Karpas-422 (cell line): ENCODE measurements at places on chromosomes 16 and 17.

GRCh38 chr17:41801374-41802271 is 10.1 kb downstream of the P3H4 start:
- DNase-seq, result peak; percentile 87

- no peak for DNase-seq
These were observed 16.6 kb upstream of the DBNDD1 start for GRCh38 chr16:90035902-90036301.

DNA sequence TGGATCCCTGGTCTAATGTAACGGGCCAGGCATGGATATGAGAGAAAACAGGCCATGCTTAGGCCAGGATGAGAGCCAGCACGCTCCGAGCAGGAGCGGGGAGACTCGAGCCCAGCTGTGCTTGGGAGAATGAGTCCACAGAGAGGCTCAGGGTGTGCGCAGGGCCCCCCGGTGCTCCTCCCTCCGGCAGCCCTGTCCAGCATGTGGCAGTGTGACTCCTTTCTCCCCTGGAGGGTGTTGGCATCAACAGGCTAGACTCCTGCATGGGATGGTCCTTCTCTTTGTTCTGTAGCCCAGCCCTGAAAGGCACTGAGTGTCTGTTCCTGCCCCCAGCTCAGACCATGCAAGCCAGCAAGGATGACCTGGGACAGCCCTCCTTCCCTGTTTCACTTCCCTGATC is 23.4 kb downstream of the PGS1 start:
- DNase-seq, result no peak

GRCh38 chr17:43216369-43216761 is 4.7 kb downstream of the TMEM106A start:
- DNase-seq, result peak; percentile 16

GRCh38 chr17:81394377-81394920 is 808 bp upstream of the BAHCC1 start:
- DNase-seq, result no peak

- DNase-seq, result no peak
These were observed 67.1 kb downstream of the RMI2 start for GRCh38 chr16:11412175-11412904.

DNA sequence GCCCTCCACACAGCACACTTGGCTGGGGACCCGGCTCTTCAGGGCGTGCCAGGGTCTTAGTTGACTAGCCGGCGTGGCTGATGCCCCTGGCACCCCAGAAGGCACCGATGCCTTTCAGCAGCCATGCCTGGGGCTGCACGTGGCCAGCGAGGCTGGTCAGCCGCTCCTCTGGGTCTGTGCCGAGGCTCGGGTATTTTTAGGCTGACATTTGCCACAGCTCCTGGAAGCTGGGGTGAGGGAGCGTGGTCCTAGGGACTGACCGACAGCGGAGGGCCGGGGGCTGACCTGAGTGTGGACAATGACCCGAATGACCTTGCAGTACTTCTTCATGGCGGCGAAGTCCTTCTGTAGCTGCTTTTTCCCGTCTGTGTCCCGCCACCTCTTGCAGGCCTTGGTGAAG is 3.9 kb downstream of the RPL3L start:
- DNase-seq, result no peak

- peak; percentile 95 for DNase-seq
These were observed 75.2 kb upstream of the KSR1 start for GRCh38 chr17:27381007-27381501.

- DNase-seq, result no peak
These were observed 103.4 kb downstream of the IRF8 start for GRCh38 chr16:86002178-86002900.

DNA sequence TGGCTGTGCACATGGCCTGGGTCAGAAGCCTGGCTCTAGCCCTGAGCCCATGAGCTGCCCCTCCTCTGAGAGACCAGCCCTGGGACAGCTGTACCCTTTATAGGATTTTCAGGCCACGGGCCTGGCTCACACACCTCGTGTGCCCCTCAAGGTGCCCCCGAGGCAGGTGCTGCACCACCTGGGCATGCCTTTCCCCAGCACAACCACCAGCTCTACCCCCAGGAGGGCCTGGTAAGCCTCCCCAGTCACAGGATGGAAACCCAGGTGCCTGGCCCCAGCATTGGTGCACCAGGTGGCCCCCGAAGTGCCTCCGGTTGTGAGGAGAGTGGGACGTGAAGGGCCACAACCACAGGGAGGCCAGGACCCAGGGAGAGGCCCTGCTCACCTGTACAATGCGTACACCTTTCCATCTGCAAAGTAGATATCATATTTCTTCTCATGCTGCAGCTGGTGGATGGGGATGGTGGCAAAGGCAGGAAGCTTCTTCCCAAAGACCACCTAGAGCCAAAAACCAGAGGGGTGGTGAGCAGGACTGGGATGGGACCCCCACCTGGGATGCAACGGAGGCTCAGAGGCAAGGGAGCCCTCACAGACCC is 6.3 kb downstream of the ZNF598 start:
- no peak for DNase-seq

DNA sequence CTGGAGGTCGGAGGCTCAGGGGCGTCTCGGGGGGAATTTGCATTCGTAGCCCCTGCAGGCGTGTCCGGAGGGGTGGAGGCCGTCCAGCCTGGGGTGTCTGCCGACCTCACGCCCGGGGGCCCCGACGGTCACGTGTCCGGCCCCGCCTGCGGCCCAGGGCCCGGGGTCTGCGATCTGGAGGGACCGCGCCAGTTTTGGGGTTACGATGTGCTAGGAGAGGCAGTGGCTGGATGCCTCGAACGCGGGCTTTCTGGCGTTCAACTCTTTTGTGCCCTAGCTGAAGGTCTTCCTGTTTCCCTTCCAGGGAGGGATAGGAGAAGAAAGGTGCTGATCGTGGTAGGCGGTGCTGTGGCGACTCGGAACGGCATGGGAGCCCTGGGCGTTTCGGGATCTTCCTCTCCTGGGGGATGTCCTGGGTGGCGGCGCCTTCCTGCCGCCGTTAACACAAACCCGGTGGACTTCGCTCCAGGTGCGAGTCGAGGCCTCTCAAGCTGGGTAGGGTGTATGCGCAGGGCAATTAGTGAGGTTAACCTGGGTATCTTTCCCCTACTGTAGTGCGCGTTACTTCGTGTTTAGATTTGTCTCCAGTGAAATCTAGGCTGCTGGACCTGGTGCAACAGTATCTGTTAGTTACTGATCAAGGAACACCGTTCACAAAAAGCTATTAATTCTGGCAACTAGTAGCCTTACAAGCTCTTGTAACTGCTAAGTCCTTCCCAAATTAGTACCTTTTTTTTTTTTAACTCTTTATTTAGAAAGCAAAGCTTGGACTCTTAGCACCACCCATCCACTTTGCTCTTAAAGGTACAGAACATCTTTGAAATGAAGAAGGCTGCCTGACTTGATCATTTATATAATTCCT is 1.3 kb downstream of the AKAP1 start:
- DNase-seq, result peak; percentile 60

GRCh38 chr16:66614161-66614802 is 9.8 kb downstream of the CMTM3 start:
- no peak for DNase-seq

DNA sequence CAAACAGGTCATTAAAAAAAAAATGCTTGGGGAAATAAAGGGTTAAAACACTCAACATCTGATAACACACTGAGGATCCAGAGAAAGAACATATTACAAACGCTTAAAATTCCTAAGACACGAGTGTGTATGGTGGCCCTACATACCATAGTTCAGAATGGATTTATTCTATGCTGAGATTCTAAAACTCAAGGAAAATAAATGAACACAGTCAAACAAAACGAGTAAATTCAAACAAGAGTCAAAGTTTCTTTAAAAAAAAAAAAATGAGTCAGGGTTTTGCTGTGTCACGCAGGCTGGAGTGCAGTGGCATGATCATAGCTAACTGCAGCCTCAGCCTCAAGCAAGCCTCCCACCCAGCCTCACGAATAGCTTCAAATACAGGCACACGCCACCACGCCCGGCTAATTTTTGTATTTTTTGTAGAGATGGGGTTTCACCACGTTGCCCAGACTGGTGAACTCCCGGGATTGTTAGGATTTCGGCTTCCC is 17.4 kb downstream of the CRK start:
- no peak for DNase-seq

- no peak for DNase-seq
These were observed 271.8 kb downstream of the CPPED1 start for GRCh38 chr16:12531937-12532336.

DNA sequence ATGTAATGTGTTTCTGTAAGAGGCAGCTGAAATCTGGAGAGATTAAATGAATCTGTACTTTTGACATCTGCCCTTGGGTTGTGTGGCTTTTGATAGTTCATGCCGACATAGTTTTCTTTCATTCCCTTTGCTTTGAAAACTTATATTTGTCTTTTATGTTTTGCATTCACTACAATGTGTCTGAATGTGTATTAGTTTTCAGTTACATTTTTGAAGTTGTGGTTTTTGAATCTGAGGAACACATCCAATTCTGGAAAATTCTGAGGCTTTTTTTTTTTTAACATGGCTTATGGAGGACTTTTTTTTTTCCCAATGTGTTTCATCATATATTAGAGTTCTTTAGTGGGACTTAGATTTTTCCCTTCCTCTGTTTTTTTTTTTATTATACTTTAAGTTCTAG is 683.7 kb upstream of the SOX9 start:
- DNase-seq, result no peak

DNA sequence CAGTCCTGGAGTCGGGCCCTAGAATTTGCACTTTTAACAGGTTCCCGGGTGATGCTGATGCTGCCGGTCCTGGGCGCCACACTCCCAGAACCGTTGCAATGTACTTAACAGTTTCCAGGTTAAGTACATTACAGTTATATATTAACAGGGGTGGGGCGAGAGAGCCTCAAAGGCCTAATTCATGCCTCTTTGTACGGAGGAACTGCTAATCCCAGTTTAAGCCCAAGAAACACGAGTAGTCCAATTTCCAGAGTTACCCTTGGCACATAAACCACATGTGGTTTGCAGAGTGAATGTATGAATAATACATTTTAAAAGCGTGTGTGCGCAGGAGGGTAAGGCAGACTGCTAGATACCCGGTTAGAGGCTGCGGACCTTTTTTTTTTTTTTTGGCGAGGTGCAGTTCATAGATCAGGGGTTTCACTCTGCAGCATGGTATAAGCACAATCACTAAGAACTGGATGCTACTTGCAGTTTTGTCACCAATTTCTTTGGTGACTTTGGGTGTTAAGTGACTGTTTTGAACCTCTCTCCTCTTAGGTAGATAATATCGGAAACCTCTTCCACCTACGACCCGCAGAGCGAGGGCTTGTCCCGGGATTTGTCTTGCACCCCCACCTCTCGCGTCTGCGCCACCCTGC is 713 bp downstream of the COX11 start:
- peak; percentile 73 for DNase-seq

GRCh38 chr16:27628241-27628942 is 78.4 kb downstream of the KATNIP start:
- DNase-seq, result no peak

DNA sequence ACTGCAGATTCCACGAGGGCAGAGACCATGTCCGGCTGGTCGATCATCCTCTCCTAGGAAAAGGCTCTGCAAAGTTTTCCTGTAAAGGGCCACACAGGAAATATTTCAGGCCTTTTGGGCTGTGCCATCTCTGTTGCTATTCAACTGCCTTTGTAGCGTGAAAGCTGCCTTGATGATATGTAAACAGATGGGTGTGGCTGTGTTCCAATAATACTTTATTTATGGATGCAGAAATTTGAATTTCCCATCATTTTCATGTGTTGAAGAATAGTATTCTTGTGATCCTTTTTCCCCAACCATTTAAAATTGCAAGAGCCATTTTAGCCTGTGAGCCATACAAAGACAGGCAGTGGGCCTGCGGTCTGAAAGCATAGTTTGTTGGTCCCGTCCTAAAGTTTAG is 950.7 kb upstream of the RBFOX1 start:
- no peak for DNase-seq

GRCh38 chr16:3952737-3953131 is 72.2 kb upstream of the CREBBP start:
- DNase-seq, result peak; percentile 71

DNA sequence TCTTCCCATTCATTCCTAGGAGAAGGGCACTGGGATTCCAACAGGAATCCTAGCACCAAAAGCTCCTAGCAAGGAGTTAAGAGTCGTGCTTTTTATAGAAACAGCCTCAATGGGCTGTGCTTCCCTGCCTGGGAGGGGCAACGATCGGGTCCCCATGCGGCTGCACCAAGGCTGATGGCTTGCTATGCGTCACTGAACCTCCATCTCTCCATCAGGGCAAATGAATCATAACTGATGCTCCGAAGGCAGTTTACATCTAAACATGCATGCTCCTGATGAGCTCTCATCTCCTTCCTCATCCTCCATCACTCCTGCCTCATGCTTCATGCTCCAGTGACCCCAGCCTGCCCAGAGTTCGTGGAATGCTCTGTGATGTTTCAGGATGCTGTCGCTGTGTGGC is 270.5 kb downstream of the FOXL1 start:
- no peak for DNase-seq

- no peak for DNase-seq
These were observed 4.2 kb downstream of the PLD6 start for GRCh38 chr17:17201907-17202306.

- no peak for DNase-seq
These were observed at the start of gene GPRC5C for GRCh38 chr17:74431568-74432423. Gene GPRC5C (plus strand): TSS chr17:74432088. CDS start chr17:74439777, 7,689 bp downstream.

- DNase-seq, result no peak
These were observed 46.9 kb upstream of the WSCD1 start for GRCh38 chr17:6023036-6023831.

- no peak for DNase-seq
These were observed 23.1 kb upstream of the CNOT1 start for GRCh38 chr16:58652741-58653140.

DNA sequence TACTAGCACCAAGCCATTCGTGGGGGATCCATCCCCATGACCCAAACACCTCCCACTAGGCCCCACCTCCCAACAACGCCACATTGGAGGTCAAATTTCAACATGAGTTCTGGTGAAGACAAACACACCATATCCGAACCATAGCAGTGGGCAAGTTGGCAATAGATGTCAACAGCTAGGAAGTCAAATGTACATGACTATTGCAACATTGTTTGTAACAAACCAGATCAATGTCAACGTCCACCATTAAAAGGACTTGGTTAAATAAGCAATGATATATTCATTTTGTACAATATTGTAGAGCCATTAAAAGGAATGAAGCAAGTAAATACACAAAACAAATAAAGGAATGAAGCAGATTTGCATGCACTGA is 26.5 kb upstream of the CIITA start:
- DNase-seq, result no peak

DNA sequence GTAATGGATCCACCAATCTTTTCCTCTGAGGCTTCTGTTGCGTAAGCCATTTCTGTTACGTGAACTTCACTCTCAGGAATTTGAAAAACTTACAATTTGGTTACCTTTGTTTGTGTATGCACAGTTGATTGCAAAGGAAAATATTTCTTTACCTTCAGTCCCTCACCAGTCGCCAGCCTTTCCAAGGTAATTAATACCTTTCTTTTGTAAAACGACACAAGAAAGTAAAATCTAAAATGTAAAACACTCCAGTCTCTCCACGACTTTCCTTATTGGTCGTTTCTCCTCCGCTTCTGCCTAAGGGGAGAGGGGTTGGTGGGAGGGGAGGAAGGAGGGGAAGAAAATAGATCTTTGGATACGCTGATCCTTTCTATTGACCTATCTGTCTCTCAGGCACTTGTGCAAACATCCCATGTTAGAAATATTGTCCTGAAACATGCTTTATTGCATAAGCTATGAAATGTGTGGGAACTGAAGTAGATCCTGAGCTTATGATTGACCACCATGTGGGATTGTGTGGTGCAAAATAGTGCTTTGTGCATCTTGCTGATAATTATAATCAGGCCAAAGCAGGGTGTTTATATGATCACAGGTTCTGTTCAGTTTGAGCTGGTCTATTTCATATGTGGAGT is 32.4 kb upstream of the EFCAB13 start:
- no peak for DNase-seq
